ENCODE measurements at places on chromosomes 7 and 10.

DNA sequence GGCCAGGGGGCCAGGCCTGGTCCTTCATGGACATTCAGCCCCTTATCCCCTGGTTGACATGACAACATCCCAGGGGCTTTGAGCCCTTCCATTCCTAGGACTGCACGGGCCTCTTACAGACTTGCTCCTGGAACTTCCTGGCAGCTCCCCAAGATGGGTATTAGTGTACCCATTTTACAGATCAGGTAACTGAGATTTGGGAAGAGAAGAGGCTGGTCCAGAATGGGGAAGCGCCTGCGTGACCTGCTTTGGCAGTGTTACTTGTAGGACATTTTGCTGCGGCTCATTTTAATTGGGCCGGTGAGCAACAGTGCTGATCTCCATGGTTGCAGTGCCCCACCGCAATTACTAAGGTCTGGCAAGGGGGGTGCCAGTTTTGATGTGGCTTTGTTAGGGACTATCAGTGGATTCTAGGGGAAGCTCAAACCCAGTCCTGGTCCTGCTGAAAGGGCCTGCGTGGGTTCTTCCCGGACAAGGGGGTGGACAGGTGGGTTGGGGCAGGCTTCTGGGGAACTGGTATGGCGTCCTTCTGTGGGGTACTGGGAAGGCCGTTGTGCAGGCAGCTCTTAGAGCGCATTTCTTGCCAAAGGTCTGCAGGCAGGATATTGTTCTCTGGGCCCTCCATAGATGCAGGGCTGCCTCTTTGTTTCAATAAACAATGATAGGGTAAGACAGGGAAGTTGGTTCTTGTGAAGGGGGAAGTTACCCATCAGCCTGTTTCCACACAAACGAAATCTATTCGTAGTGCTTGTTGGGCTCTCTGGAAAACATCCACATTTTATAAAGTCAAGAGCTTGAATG lies 137.6 kb downstream of the RGS10 start:
- no peak for DNase-seq

DNA sequence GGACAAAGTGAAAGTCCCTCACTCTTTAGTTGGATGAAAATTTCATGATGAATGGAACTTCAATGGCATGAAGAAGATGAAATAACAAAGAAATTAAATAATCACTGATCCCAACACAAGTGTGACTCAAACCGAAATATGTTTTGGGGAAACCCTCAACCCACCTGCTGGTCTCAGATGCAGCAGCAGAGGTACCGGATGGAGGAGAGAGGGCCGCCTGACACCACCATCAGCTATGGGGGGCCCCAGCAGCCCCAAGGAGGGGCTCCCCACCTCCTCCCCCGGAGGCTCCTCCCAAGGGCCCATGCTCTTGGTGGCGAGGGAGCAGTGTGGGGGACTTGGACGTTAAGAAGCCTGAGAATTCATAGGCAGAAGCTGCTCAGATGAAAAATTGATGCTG lies 137.2 kb upstream of the ADARB2 start:
- no peak for DNase-seq

DNA sequence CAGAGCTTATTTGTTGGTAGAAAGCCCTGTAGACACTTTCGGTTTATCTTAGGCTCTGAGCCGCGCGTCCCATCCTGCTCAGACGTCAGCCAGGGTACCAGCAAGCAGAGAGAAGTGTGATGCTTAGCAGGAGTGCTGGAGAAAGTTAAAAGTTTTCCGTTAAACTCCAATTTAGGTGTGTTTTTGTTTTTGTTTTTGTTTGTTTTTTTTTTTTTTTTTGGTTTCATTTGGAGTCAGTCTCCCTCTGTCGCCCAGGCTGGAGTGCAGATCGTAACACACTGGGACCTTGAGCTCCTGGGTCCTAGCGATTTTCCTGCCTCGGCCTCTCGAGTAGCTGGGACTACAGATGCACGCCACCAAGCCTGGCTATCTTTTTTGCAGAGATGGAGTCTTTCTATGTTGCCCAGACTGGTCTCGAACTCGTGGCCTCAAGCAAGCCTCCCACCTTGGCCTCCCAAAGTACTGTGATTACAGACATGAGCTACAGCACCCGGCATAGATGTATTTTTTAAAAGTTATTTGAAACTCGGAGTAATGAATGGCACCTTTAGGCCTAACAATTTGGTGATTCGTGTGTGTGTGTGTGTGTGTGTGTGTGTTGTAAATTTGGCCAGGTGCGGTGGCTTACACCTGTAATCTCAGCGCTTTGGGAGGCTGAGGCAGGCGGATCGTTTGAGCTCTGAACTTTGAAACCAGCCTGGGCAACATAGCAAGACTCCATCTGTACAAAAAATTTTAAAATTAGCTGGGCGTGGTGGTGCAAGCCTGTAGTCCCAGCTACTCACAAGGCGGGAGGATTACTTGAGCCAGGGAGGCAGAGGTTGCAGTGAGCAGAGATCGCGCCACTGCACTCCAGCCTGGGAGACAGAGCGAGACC lies 1.3 kb upstream of the HIP1 start:
- no peak for DNase-seq

DNA sequence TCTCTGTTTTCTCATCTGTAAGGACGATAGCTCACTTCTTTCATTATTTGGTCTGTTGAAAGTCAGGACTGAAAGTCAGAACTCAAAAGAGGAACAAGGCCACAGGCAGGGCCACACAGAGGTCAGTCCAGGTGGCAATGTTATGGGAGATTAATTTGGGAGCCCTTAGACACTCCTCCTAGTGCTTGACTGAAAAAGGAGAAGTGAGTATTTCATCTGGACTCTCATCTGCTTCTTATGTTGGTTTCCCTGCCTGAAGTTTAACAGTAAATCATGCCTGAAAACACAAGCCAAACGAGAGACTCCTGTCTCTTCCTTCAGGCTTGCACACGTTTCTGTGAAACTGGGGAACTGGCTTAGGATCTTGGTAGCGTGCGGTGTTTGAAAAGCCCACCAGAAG lies 248.5 kb downstream of the BUB3 start:
- DNase-seq = no peak

DNA sequence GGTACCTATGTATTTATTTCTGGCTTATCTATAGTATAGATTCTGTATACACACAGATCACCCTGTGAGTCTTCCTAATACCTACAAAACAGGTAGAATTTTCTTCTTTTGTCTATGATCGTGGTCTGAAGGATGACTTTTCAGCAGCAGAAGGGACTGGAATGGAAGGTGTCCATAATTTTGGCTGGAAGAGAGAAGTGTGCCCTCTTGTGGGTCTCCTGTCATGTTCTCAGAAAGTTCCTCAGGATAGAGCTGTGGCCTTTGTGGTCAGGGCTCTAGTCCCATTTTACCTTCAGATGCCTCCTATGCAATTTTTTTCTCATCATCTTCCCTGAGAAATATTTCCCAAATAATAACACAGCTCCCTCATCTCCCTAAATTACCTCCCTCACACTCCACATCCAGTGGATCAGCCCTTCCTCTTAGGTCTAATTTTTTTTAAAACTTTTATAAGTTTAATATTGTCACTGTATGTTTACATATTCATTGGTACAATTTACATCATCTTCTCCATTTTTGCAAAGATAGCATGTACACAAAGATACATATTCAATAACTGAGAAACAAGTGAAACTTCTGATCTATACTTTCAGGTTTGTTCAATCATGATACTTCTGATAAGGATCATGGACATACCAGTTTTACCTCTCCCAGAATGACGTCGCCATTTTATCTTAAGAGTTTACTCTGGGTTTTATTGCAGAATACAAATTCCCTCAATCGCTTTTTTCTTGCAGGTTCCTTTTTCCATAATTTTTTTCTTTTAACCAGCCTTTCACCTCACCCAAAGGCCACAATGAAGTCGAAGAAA lies 112.7 kb downstream of the REEP3 start:
- peak; percentile 45 for DNase-seq

- no peak for DNase-seq
These were observed 406.1 kb upstream of the AUTS2 start for GRCh38 chr7:69192134-69192533.

DNA sequence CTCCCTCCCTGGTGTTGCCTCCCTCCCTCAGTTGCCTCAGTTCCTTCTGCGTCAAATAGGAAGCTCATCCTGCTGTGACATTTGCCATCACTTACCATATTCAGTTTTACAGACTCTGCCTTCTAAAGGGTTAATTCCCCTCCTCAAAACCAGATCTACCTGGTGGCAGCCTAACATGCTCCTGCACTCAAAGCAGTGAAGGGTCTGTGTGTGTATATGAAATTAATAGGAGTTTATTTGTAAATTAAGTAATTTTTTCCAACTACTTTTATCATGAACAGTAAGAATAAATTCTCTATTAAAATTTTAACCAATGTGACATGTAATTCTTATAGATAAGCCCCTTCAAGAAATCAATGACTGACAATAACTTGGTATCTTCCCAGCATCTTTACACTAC lies 158.6 kb upstream of the INSYN2A start:
- no peak for DNase-seq

DNA sequence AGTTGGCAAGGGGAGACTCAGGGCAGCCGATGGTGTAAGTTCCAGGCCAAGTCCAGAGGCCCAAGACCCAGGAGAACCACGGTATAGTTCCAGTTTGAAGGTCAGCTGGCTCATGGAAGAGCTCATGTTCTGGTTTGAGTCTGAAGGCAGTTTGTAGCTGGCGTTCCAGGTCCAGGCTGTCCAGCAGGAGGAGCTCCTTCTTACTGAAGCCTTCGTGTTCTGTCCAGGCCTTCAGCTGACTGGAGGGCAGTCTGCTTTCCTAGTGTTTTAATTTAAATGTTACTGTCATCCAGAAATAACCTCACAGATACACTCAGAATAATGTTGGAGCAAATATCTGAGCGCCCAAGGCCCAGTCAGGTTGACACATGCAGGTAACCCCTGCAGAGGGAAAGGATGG lies 4.2 kb downstream of the SUN1 start:
- peak; percentile 60 for DNase-seq

DNA sequence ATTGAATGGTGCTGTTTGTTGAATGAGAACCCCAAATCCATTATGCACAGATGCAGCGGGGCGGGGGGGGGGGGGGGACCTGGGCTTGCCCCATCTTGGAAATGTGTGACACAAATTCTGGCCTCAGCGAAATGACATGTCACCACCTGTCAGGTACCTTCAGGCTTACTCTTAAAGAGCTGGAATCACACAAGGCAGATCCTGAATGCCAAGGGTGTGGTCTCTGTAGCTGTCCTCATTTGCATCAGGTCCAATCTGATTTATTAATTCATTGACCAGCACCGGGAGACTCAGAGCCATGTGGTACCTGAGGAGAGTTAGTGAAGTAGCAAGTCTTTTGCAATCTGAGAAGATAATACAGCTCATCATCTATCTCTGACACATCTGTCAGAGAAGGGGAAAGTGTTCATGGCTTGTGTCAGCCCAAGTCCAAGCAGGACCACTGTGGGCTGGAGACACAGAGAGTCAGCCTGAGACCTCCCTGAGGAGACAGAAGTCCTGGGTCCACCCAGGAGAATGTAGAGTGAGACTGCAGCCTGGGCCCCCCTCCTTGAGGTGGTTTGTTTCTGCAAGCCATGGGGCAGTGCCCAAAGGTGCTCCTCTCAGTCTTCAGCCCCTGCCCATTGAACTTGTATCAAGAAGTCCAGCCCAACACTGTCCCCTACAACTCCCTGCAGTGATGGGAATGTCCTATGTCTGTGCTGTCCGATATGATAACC lies 46.7 kb downstream of the ADCYAP1R1 start:
- DNase-seq = no peak

- no peak for DNase-seq
These were observed 47.0 kb downstream of the CCDC71L start for GRCh38 chr7:106613848-106614560.

DNA sequence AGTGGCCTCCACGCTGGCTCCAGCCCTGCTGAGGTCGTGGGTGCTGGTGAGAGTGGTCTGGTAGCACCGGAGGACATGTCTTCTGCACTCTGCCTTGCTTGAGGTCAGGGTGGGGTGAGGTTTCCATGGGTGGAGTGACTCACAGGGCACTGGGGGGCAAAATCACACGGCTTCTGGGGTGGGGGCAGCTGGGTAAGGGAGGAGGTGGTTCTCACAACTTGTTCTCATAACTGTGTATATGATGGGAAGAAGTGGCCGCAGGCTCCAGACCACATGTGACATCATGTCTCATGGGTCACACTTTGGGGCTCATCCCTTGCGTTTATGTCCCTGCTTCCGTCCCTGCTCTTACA lies 884 bp upstream of the PRF1 start:
- no peak for DNase-seq

GRCh38 chr7:30252885-30253795 lies 31.3 kb upstream of the ZNRF2 start:
- DNase-seq = peak; percentile 80

- DNase-seq = no peak
These were observed 687.5 kb upstream of the LRRTM3 start for GRCh38 chr10:66238343-66238742.

DNA sequence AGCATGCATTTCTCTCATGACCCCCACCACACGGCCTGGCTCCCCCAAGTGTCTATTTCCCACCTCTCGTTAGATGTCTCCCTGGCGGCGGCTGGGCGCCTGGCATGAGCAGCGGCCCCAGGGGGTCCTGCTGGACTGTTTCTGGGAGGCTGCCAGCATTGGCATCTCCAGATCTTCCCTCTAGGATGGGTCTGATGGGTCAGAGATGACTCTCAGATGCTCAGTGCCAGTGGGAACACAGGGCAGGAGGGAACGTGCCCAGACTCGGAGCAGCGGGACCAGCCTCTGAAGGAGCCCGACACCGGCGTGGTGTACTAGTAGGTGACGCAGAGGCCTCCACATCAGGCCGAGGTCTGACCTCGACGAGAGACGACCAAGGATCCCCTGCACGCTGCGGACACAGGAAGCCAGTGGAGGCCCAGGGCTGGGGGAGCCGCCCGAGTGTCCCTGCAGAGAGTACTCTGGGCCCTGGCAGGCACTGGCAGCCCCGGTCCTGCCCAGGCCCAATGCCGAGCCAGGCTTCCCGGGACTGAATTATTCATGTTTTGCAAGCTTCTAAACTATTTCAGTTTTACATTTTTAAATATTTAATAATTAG lies 238.8 kb downstream of the ELFN1 start:
- no peak for DNase-seq

DNA sequence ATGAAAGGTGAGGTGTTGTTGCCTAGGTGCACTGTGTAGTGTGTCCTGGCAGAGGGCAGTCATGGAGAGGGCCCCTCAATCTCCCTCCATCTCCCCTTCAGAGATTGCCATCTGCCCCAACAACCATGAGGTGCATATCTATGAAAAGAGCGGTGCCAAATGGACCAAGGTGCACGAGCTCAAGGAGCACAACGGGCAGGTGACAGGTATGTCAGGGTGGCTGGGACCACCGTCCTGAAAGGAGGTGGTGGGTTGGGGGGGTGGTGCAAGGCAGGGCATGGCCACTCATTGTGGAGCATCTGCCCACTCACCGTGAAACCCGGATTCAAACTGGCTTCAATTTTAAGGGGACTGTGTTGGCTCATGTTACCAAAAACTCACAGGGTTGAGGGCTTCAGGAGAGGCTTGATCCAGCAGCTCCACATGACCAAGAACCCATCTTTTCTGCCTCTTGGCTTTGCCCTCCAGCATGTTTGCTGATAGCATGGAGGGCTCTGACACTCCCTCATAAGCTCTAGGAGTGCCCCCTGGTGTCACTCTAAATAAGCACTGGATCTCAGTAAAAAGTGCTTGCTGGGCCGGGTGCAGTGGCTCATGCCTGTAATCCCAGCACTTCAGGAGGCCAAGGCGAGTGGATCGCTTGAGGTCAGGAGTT lies 12.2 kb downstream of the ARPC1B start:
- no peak for DNase-seq

Data from testis (tissue), 5 donors.